ENCODE measurements at places on chromosomes 4 and X. TPM values are rescaled to one million over a fixed set of nuclear protein-coding genes. Genes with fewer than 3 reads are reported as not detected.

RBM47 gene
- 23.2 TPM for total RNA-seq

PAGE2B gene
- not detected for total RNA-seq

SSX4B gene
- total RNA-seq = not detected

TCP11X2 gene
- not detected for total RNA-seq

FDCSP gene
- total RNA-seq = not detected

FRMPD4 gene
- 0.03 TPM for total RNA-seq

SPANXB1 gene
- 3.0 TPM for total RNA-seq
